ENCODE measurements at places on chromosomes 3 and 15.

- DNase-seq, result no peak
Observed at GRCh38 chr3:53818221-53819162, 27.7 kb downstream of the CHDH start.

DNA sequence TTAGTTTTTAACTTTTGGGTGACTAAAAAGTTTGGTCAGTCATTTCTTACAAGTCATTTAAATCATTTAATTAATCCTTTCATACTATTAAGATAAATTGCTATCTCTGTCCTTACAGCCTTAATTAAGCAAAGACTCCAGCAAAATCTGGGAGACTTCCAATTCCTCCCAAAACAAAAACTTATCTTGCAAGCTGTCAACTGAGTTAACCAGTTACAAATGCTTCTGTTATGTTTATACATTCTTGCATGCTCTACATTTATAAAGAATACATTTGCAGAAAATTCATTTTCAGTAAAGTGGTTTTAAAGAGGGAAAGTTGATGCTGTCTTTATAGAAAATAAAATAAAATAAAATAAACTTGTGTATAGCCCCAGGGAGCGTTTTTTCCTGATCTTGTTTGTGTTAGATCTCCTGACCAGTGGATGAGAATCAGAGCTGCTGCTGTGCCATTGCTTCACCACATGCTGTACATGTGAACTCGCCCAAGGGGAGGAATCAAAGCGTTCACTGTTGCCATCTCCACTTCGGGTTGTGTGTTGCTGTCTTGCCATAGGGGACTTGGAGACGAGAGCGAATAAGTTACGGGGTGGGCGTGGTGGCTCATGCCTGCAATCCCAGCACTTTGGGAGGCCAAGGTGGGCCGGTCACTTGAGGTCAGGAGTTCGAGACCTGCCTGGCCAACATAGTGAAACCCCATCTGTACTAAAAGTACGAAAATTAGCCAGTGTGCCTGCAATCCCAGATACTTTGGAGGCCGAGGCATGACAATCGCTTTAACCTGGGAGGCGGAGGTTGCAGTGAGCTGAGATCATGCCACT lies 5.5 kb downstream of the CCR4 start:
- DNase-seq, result no peak

GRCh38 chr15:42808913-42809312 lies 72.0 kb upstream of the CDAN1 start:
- no peak for DNase-seq

DNA sequence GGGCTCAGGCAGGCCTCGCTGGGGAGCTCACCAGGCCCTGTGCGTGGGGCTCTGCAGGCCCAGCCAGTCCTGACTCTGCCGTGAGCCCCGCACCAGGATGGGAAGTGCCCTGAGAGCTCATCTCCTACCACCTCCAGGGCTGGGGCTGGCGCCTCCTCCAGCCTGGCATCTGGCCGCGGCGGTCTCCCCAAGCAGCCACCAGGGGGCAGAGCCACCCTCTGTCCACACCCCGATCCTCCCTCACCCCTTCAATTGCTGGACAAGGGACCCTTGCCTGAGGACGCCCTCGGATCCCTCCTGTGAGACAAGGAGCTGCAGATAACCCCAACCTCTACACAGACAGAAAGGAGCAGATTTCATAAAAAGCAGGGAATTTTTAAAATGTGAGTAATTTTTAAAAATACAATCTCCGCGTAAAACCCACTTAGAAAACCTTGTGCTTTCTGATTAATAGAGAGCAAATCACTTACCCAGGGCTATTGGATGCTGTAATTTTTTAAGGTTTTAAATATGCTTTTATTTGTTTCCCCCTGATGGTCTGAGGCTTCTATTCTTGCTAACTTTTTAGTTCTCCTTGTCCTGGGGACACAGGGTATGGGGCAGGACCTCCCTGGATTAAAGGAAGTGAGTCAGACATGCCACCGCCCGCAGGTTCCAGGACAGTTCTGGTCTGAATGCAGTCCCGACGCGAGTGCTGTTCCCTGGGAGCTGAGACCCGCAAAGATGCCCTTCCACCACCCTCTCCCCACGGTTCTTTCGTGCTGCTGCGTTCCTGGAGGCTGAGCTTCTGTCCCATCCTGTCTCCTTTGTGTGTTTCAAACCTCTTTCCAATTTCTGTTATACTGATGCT lies 52.3 kb upstream of the CHRNA7 start:
- DNase-seq, result no peak

GRCh38 chr3:126553284-126554084 lies 5.2 kb downstream of the C3orf22 start:
- no peak for DNase-seq

DNA sequence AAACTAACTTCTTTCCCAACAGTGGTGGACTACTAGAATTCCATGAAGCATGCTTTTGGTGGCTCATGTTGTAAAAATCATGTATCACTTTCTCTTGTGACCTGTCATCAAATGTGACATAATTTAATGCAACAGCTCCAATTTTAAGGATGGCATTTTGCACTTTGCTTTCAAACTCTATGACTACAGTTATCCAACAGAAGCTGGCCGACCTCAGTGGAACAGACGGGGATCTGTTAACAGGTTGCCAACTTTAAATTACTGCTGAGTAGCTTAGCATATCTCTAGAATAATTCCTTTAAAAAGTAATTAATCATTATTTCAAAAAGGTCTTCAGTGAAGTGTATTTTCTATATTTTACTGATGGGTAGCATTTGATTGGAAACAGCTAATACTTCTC lies 907.4 kb downstream of the FHIT start:
- DNase-seq, result no peak

Measured in stromal cell of bone marrow (primary cell).